ENCODE measurements at places on chromosomes 2 and 18.
A peak's percentile ranks its signal among the peaks of the same experiment; 100 is the strongest.

DNA sequence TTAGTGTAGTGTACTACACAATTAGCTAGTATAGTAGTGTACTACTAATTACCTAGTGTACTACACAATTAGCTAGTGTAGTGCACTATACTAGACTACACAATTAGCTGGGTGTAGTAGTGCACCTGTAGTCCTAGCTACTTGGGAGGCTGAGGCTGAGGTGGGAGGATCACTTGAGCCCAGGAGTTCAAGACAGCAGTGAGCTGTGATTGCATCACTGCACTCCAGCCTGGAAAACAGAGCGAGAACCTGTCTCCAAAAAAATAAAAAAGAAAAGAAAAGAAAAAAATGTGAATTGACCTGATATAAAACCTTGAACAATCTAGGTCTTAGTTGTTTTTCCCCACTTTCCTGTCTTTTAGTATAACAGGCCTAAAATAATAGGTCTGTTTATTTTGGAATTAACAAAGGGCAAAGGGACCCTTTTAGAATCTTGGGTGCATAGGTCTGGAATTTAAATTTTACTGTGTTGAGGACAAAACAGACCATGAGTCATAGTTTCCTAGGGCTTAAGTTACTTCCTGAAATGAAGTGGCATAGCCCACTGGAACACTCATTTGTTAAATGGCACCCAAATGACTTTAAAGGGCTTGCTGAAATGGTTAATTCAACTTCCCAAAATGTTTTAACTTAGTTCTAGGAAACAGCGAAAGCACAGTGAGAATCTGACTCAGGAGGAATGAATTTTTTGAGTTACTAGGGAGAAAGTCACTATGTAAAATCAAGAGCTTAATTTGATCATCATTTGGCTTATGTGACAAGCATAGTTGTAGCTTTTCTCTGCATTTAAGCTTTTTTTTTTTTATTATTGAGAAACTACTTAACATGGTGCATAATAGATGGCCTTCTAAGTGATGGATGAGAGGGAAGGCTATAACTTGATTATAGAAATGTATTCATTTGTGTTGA lies 50.7 kb upstream of the ARL5A start:
- no peak overlapping the region for H3K27ac ChIP-seq
- no peak for DNase-seq
- no peak overlapping the region for H3K4me3 ChIP-seq
- no peaks in the 10 kb centered on the region for H3K36me3 ChIP-seq

DNA sequence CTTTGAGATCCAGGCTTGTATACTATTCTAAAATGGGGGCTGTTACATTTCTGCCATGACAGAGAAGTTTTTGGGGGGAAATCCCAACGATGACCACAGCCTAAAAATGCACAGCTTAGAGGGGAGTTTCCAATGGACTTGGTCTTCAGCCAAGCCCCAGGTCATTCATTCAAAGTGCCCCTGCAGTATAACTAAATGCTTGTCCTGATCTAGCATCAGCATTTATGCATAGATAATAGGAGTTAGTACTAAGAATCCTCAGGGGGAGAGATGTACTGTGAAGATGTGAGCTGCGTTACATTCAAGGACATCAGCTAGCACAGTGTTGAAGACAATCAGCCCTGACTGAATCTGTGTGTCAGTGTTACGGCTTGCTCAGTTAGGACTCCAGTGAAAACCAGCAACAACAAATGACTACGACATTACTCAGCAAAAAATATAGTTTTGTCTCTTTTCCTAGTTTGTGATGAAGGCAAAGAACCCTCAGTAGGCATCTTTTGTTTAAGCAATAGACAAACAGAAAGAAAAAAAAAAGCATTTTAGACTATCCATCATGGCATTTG lies 160.9 kb downstream of the ZEB2 start:
- H3K4me3 ChIP-seq, result no peak overlapping the region
- no peak overlapping the region for H3K27ac ChIP-seq
- no peak for DNase-seq
- no peaks in the 10 kb centered on the region for H3K4me1 ChIP-seq
- no peaks in the 10 kb centered on the region for H3K36me3 ChIP-seq
- no peaks in the 10 kb centered on the region for H3K27me3 ChIP-seq

GRCh38 chr2:240904216-240905175 lies 1.6 kb upstream of the CROCC2 start:
- DNase-seq, result no peak
- peaks cover 2% of the 10 kb centered on the region for H3K27me3 ChIP-seq
- H3K4me3 ChIP-seq, result no peak overlapping the region
- H3K27ac ChIP-seq, result no peak overlapping the region
- H3K4me1 ChIP-seq, result peaks cover 7% of the 10 kb centered on the region

DNA sequence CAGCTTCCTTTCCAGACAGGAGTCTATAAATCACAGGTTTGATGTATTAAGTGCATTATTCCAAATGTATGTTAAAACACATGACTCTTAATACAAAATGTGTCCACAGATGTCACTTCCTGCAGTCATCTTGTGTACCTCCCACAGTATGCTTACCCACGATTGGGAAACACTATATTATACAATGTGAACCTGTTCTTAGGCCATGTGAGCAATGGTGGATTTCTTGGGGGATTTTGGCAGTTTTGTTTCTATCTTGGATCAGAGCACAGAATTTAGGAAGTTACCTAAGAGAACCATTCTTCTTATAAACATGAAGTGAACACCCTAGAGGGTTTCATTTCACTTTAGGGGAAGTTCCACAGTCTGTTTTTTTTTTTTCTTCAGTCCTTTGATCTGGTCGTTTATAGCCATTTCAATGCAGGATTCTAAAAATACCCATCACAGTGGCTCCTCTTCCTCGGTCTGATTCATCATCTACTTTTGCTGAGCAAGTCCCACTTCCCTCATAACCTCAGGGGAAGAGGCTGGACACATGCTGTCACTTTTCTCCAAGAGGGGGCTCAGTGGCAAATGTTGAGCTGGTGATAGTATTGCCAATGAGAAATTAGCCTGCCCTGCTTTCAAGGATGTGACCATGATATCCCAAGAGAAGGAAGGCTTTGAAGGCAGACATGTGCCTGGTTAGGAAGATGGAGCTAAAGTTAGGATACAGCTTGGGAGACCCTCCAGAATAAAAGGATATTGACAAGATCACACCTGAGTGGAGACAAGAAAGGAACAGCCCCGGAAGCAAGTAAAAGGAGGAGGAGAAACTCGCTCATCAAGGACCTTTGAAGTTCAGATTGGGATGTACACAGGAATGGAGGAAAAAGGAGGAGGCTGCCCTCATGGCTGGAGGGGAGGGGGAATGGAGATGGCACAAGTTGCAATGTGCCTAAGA lies 22.6 kb downstream of the PLEK start:
- no peak for DNase-seq
- no peaks in the 10 kb centered on the region for H3K36me3 ChIP-seq
- no peak overlapping the region for H3K27ac ChIP-seq
- no peaks in the 10 kb centered on the region for H3K4me1 ChIP-seq

GRCh38 chr2:143029141-143029540 lies 100.1 kb upstream of the ARHGAP15 start:
- H3K4me1 ChIP-seq, result peaks cover 4% of the 10 kb centered on the region
- no peak overlapping the region for H3K4me3 ChIP-seq
- DNase-seq, result no peak
- H3K27ac ChIP-seq, result no peak overlapping the region
- peaks cover 30% of the 10 kb centered on the region for H3K27me3 ChIP-seq

DNA sequence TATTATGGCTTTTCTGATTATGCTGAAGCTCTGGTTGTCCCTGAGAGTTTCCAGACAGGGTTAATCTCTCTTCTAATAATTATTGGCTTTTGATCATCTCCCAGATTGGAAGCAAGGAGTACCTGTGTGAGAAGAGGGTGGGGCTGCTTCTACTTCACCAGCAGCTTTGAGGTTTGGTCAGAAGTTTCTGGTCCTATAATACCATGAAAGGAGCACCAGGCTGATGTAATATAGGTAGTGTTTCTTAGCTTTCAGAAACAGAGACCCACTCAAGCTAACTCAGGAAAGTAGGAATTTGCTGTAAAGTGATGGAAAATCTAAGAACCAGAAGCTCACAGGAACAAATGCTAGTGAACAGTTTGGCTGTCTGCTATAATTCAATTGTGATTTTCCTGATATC lies 57.6 kb downstream of the SGPP2 start:
- peaks cover 27% of the 10 kb centered on the region for H3K27me3 ChIP-seq
- peaks cover 27% of the 10 kb centered on the region for H3K4me1 ChIP-seq
- H3K27ac ChIP-seq, result no peak overlapping the region
- H3K36me3 ChIP-seq, result no peaks in the 10 kb centered on the region
- no peak for DNase-seq

GRCh38 chr2:242060212-242060835 lies 190.8 kb downstream of the RTP5 start:
- H3K4me3 ChIP-seq, result no peak overlapping the region
- H3K36me3 ChIP-seq, result no peaks in the 10 kb centered on the region
- peaks cover 47% of the 10 kb centered on the region for H3K27me3 ChIP-seq

- no peak for DNase-seq
- H3K27me3 ChIP-seq, result no peaks in the 10 kb centered on the region
- no peak overlapping the region for H3K4me3 ChIP-seq
- no peaks in the 10 kb centered on the region for H3K36me3 ChIP-seq
These were observed 1051.3 kb upstream of the NRXN1 start for GRCh38 chr2:52083214-52083613.

GRCh38 chr18:58776084-58776483 lies 88.6 kb upstream of the ZNF532 start:
- no peak overlapping the region for H3K4me3 ChIP-seq
- no peaks in the 10 kb centered on the region for H3K27me3 ChIP-seq
- no peak for DNase-seq
- H3K27ac ChIP-seq, result peak overlapping the region; percentile 39
- no peaks in the 10 kb centered on the region for H3K36me3 ChIP-seq

DNA sequence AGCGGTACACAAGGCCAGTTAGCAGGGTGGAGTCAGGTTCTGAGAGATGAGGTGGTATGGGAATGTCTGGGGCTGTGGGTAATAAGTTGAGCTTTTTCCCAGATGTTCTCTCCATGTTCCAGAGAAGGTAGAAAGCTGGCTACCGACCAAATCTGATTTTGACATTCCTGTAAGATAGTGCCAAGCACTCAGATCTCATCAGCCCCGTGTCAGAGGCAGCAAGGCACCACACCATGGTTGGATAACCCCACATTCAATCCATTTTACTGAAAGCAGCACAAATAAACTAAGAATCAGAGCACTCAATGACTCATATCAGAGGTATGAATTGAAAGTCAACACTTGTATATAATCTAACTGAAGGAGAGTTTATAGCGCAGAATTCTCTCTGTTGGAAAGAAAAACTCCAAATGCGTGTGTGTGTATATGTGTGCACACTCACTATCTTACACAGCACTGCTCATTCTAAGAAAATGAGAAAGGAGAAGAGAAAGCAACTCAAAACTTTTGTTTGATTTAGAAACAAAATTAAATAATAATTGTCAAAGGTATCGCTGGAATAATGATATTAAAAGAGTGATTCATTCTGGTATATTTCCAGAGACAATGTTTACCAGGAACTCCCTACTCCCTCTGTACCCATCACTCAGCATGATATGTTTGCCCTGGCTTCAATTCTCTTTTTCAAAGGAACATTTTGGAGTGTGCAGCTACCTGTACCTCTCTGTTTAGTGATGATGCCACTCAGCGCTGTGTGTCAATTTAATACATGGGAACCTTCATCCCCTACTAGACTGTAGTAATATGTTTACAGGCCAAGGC lies 375.1 kb upstream of the ID2 start:
- DNase-seq, result no peak
- H3K27ac ChIP-seq, result peak overlapping the region; percentile 68
- no peaks in the 10 kb centered on the region for H3K36me3 ChIP-seq
- peaks cover 3% of the 10 kb centered on the region for H3K27me3 ChIP-seq
- H3K4me1 ChIP-seq, result peaks cover 18% of the 10 kb centered on the region
- no peak overlapping the region for H3K4me3 ChIP-seq
